ENCODE measurements at places on chromosomes 16 and 17.

GRCh38 chr17:3739422-3740124 is 15.9 kb downstream of the HASPIN start:
- DNase-seq = no peak

DNA sequence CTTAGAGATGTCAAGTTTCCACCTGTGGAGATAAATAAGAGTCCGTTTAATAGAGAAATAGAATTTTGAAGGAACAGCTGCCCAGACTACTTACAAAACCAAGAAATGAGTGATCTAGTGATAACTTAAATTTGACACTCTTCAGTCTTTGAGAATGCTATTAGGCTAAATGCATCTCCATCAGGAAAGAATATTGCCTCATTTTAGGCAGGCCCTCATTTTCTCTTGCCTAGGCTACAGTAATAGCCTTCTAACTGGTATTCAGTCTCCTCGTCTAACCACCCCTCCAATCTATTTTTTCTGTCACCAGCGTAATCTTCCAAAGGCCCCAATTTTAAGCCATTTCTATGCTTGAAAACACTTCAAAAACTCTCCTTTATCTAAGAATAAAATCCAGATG is 537.8 kb upstream of the CA10 start:
- no peak for DNase-seq

GRCh38 chr17:73560661-73561060 is 83.6 kb downstream of the SDK2 start:
- DNase-seq = no peak

GRCh38 chr17:63696381-63696961 is 3.5 kb downstream of the LIMD2 start:
- no peak for DNase-seq

DNA sequence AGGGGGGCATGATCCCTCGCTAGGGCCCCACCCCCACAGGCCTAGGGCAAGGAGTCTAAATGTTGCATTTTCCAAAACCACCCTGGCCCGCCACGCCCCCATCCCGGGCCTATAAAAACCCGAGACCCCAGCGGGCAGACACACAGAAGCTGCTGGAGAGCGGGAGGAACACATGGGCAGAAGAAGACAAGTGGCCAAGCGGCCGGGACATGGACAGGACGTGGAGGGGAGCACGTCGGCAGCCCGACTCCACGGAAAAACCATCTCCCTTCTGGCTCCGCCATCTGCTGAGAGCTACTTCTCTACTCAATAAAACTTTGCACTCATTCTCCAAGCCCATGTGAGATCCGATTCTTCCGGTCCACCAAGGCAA is 34.1 kb upstream of the ENPP7 start:
- DNase-seq = no peak

- peak; percentile 98 for DNase-seq
These were observed at the start of gene RPL23 for GRCh38 chr17:38853292-38854219. Gene RPL23 (minus strand): TSS chr17:38853721. CDS start chr17:38853710, 11 bp downstream.

GRCh38 chr16:23072769-23073549 is 76.3 kb downstream of the USP31 start:
- DNase-seq = no peak

DNA sequence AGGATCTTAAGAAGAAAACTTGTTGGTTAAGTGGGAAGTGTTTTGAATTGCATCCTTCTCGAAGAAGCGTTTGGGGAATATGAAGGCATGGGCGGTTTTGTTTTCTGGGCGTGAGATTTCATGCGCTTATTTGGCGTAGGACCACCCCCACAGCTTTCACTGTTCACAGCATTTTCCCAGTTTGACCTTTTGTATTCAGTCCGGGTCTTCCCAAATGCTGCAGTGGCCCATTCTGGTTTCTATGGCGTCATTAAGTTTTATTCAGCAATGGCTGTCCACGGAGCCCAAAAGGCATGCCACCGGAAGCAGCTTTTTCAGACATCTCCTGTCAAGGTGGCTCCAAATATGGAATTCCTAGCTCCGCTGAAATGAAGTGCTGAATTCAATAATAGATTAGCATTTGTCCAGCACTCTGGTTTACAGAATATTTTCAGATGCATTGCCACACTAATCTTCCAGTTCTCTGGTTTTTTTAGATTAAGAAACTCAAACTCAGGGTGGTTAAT is 90.6 kb upstream of the FBXO47 start:
- no peak for DNase-seq

DNA sequence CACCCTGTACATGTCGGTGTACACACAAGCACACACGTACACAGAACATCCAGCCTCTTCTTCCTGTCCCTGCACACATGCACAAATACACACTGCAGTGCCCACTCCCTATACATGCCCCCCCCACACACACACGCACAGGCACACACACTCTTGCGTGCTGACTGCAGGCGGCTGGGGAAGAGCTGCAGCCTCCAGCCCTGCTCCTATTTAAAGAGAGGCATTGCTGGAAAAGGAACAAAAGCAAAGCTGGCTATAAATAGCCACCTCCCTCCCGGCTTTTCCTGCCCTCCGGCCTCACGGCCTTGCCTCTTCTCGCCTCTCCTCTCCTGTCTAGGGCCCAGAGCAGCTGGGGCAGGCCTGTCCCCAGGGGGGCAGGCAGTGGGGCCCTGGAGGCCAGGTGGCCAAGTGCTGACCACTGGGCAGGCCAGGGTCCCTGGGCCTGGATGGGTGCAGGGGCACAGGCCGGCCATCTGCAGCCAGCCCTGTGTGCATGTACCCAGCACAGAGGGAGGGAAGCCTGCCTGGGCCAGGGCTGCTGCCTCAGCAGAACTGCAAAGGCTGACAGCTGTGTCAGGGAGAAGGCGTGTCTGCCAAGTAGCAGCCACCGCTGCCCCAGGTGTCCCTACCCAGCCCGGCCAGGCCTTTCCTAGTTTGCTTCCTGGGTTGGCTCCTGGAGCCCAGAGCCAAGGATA is 25.4 kb downstream of the RTN4RL1 start:
- DNase-seq = no peak

GRCh38 chr16:13038591-13038990 is 137.2 kb downstream of the SHISA9 start:
- DNase-seq = no peak

- no peak for DNase-seq
These were observed 130.2 kb downstream of the STXBP4 start for GRCh38 chr17:55098765-55099164.

DNA sequence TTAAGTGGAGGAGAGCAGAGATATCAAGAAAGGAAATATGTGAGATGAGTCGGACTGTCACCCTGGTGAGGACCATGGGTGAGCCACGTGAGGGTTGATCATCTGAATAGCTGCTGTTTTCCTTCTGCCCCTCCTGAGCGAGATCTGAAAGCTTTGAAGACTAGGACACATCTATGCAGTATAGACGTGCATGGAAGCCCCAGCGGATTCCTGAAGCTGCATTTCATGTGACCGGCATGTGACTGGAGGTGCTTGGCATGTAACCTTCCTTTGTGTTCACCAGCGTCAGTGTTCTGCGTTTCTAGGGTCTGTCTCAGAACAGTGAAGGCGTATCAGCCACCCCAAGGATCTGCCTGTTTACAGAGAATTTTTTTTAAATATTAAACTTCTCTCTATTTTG is 75.1 kb downstream of the MSI2 start:
- no peak for DNase-seq

DNA sequence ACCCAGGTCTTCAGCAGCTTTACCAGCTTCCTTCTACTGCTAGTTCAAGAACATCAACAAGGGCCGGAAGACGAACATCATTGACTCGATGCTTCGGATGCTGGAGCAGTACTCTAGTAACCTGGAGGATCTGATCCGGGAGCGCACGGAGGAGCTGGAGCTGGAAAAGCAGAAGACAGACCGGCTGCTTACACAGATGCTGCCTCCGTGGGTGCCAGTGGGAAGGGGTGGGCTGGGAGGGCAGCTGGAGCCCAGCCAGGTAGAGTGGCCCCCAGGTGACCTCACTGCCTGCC is 12.1 kb downstream of the GUCY2D start:
- DNase-seq = peak; percentile 63

DNA sequence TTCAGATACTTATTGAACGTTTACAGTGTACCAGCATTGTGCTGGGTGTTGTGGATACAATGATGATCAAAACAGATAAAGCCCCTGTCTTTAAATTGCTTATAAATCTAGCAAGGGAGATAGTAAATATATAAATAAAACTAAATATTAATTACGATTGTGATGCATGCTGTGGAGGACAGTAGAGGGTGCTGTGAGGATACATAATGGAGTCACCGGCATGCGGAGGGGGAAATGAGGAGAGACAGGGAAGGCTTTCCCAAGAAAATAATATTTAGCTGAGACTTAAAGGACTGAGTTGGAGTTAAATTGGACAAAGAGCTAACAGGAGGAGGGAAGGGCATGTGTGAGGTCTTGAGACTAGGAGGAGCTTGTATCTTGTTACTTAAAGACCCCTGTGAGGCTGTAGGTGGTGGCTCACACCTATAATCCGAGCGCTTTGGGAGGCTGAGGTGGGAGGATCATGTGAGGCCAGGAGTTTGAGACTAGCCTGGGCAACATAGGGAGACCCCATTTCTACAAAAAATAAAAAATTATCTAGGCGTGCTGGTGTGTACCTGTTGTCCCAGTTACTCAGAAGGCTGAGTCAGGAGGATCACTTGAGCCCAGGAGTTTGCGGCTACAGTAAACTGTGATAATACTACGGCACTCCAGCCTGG is 2.4 kb downstream of the DHRS7B start:
- no peak for DNase-seq

DNA sequence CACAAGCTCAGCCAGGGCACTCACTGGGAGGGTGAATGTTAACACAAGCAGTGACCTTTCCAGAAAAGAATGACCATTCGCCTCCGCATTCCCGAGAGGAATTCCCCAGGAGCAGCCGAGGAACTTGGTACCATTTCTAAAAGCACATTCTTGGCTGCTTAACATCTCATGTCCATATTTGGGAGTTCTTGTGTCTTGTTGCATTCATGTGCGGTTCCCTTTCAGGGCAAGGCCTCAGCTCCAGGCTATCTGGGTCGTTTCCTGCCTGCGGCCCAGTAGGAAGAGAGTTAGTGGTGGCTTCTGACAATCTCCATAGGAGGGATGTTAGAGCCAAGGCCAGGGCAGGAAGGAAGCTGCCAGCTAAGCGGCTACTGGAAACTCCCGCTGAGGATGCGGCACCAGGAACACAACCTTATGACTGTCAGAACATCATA is 27.8 kb upstream of the MEAK7 start:
- DNase-seq = peak; percentile 64

DNA sequence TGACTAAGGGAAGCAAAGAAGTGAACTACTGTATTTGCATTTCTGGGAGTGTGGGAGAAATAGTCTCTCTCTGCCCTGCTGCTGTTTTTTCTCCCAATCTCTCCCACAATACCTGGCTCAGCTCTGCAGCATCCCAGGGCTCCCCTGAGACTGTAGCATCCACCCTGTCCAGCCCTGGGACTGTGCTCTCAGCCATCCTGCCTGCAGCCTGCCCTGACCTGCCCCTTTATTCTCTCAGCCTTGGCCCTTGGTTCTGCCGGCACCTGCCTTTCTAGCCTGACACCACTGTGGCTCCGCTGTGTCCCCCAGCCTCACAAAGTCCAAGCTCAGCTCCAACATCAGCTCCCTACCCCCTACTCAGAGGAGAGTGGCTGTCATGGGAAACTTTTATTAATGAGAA is 1.9 kb downstream of the PDILT start:
- DNase-seq = no peak

DNA sequence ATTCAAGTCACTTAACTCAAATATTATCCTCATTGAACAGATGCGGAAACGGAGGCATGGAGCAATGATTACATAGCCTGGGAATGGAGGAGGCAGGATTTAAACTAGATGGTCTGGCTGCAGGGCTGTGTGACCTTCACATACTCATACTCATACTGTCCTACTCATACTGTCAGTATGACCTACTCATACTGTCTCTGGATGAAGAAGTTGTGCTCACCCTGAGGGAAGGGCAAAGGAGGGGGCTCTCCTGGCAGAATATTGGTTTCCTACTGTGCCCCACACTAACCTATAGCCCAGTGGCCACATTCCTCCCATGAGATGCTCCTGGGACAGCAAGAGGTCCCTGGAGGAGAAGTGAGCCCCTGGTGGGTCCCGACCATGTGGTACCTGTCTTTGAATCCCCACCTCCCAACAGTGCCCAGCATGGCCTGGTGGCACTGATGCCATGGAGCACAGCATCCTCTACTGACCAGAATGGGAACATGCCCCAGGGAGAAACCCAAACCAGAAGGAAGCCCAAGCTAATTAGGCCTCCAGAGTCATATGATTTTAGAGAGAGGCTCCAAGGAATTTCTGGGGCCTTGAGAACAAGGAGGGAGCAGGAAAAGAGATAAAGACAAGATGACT is 197.3 kb upstream of the SDK2 start:
- no peak for DNase-seq

DNA sequence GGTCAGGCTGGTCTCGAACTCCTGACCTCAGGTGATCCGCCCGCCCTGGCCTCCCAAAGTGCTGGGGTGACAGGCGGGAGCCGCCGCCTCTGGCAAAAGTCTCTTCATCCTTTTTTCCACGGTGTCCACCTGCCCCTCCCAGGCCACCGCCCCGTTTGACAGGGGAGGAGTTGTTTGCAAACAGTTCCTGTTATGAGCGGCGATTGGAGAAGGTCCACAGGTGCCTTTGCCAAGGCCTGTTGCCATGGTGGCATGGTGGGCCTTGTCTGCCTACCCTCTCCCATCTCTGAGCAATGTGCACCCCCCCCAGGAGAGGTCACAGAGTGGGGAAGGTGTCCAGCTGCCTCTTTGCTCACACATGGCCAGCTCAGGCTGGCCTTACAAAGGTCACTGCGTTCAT is 16.0 kb upstream of the RAP1GAP2 start:
- DNase-seq = no peak

GRCh38 chr17:28648698-28649097 is 3.7 kb upstream of the BLTP2 start:
- DNase-seq = no peak

DNA sequence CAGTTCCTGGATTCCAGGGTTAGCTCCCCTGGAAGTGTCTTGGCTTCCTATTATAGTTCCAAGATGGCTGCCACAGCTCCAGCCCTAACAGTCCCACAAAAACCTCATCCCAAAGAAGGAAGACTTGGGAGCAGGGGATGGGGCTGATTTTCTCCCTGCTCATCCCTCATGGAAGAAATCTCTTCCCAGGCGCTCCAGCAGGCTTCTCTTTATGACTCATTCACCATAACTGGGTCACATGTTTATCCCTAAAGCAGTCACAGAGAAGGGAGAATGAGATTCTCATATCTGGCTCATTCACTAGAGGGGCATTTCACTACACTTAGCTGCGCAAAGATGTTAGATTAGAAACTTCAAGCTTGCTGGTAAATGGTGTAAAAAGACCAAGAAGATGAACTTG is 206.5 kb upstream of the IRX3 start:
- DNase-seq = no peak

GRCh38 chr17:19270704-19271611 is 33.8 kb downstream of the EPN2 start:
- DNase-seq = no peak
